ENCODE measurements at places on chromosomes 2 and 18. TPM values are rescaled to one million over a fixed set of nuclear protein-coding genes. Genes with fewer than 3 reads are reported as not detected.

Gene MTIF2
- 39.5 TPM for total RNA-seq

Gene CCDC85A
- 0.26 TPM for total RNA-seq

Gene NCKAP5
- total RNA-seq = 0.90 TPM

Gene NPPC
- total RNA-seq = 0.31 TPM

Gene PECR
- 13.9 TPM for total RNA-seq

Gene ANKRD29
- 16.2 TPM for total RNA-seq

Gene TMEM237
- 18.8 TPM for total RNA-seq

Gene OBSL1
- total RNA-seq = 23.3 TPM
